ENCODE measurements at places on chromosomes 1 and 21.

GRCh38 chr1:185406006-185406690 is 89.1 kb upstream of the IVNS1ABP start:
- no peak for DNase-seq

- DNase-seq = no peak
Measured at GRCh38 chr1:165907256-165907857, 79.9 kb downstream of the UCK2 start.

- no peak for DNase-seq
Measured at GRCh38 chr21:42662430-42663199, 9.2 kb downstream of the PDE9A start.

- no peak for DNase-seq
Measured at GRCh38 chr1:188906921-188907641, 1570.6 kb downstream of the BRINP3 start.

GRCh38 chr21:42199868-42200463 is 19.0 kb upstream of the ABCG1 start:
- no peak for DNase-seq

- DNase-seq = no peak
Measured at GRCh38 chr1:110190282-110190929, 19.7 kb upstream of the KCNC4 start.

GRCh38 chr1:194013561-194013960 is 827.1 kb upstream of the B3GALT2 start:
- DNase-seq = no peak

- DNase-seq = peak; percentile 3
Measured at GRCh38 chr1:97499667-97500066, 421.2 kb downstream of the DPYD start.

- no peak for DNase-seq
Measured at GRCh38 chr1:232344791-232345399, 285.0 kb downstream of the SIPA1L2 start.

DNA sequence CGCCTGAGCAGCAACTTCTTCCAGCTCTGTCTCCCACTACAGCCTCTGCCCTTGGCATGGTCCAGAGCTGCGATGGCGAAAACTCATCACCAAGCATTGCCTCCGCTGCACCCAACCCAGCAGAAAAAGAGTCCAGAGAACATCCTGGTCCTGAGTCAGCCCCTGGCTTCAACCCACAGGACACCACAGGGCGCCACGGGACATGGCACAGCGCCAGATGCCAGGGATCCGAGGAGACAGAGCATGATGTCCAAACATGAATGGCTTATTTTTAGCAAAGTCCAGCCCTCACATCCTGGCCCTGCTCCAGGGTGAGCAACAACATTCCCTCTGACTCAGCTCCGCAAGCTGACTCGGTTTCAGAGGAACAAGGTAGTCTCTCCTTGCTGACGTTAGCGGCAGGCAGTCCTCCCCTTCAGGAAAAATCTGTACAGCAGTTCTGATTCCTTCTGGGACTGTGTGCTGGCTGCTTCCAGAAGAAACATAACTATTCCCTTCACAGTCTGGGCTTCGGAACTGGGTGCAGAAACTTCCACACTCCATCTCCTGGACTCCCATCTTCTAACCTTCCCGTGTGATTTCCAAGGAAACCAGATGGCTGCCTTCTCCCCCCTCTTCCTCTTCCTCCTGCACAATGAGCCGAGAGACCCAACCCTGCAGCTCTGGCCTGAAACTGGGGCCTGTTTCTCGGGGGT is 131.3 kb downstream of the TOMM20 start:
- peak; percentile 65 for DNase-seq

DNA sequence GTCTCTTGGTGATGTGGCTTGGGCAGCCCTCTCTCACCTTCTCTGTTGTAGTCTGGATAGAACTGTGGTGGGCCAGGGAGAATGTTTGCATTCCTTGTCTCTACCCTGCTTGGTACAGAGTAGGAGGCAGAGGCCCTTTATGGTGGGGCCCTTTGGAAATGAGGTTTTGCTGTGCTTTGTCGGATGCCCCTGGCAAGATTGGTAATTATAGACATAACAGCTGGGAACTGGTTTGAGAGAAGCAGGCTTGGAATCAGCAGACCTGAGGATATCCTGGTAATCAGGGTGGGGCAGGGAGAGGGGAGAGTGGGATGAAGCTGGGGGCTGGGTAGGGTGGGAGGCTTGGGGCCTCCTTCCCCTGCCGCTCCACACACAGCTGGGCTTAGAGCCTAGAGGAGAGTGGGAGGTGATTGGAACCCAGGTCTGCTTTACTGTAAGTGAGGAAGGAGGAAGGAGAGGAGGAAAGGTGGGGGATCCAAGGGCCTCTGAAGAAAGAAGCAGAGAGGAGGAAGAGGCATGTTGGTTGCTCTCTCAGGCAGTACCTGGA is 5.0 kb downstream of the VANGL2 start:
- no peak for DNase-seq

- DNase-seq = no peak
Measured at GRCh38 chr1:54335011-54335754, 71.0 kb downstream of the SSBP3 start.

DNA sequence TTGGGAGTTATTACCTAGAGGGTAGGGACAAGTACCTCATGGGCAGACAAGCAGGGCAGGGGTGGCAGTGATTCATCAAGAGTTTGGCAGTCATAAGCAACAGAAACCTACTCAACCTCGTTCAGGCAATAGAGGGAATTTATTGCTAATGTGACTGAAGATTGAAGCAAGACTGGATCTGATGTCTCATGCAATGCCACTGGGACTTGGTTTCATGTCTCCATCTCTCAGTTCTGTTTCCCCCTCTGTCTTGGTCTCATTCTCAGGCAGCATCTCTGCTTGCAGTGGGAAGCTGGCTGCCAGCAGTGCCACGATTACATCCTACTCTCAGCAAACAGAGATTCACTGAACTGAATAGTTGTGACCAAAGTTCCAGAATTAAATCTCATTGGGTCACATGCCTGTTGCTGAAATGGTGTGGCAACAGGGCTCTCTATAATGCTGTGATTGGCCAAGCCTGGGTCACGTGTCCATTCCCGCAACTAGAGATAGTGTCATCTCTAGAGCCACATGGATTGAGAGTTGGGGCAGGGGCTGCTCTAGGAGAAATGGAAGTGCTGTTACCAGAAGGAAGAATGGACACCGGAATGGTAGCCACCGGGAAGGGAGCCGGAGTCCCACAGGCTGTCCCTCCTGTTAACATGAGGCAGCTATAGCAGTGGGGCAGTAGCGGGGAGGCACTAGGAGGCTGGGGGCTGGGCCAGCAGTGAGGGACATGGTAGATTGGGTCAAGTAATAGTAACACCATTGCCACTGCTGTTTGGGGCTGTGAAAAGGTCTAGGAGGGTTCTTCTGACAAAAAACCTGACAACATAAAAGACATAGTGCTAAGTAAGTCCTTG is 3.9 kb upstream of the CDC42 start:
- DNase-seq = peak; percentile 80

DNA sequence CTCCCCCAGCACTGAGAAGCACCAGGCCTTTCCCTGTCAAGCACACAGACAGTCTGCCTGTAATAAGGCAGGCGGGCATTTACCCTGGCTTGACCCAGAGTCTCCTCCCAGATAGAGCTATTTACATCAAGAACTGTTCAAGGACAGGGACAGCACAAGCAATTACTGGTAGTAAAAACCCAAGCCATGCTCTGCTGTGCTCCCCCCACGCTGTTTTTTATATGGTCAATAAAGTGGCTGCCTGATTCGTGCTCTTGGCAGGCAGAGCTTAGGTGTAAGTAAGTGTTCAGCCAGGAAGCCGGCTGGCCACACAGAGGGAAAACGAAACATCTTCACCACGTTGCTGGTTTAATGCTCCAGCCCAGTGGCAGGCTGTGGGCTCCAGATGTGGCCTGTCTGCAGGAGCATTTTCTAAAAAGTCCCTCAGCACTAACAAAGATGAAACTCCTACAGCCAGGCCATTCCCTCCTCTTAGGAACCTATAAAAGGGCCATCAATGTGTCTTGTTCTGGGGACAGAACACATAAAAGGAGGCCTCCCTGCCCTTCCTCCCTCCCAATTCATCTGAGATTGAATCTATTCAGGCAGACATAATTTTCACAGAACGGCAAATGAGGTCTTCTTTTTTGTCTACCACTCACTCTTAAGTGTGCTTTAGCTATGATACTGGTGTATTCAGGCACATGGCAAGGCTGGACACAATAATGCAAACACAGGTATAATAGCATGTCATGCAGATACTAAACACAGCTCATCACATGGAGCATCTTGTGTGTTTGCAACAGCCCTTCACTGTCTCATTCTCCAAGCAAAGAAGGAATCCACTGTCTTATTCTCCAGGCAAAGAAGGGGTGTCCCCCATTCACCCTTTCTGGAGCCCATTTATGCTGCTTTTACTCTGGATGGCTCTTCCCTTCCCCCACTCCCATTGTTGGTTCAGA is 378.9 kb downstream of the HHAT start:
- DNase-seq = no peak

GRCh38 chr1:235366286-235366685 is 941 bp upstream of the TBCE start:
- DNase-seq = no peak

GRCh38 chr1:163298365-163298764 is 23.4 kb upstream of the NUF2 start:
- DNase-seq = no peak

DNA sequence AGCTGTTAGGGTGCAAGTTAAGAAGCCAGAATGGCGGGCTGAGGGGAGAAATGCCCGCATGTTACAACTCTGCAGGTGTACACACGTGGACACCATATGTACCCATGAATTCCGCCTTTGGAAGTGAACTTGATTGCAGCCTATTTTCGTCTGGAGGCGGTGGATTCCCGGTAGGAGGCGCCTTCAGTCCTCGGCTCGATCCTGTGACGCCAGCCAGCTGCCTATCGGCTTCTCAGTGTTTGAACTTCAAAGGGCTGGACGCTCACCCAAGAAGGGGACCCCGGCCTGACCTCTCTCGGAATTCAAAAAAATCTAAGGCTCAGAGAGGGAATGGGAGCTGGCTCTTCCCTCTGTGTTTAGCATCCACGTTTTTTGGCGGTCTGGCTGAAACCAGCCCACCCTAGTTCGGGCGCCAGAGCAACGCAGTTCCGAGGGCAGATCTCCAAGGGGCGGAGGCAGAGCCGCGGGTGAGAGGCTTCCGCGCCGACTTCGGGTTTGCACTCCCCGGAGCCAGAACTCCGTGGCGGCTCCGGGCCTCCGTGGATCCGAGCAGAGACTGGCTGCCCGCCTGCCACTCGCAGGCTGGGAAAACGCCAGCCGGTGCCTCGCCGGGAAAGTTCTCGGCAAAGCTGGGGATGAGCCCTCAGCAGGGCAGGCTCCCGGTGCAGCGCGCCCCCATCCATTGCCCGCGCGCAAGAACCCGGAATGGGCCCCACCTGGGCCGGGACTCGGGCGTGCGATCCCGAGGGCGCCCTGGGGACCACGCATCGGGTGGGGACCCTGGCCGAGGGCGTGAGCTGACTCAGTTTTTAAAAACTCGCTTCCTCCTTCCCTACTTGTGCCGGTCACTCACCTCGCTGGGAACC is 996 bp upstream of the TMEM51 start:
- peak; percentile 77 for DNase-seq

DNA sequence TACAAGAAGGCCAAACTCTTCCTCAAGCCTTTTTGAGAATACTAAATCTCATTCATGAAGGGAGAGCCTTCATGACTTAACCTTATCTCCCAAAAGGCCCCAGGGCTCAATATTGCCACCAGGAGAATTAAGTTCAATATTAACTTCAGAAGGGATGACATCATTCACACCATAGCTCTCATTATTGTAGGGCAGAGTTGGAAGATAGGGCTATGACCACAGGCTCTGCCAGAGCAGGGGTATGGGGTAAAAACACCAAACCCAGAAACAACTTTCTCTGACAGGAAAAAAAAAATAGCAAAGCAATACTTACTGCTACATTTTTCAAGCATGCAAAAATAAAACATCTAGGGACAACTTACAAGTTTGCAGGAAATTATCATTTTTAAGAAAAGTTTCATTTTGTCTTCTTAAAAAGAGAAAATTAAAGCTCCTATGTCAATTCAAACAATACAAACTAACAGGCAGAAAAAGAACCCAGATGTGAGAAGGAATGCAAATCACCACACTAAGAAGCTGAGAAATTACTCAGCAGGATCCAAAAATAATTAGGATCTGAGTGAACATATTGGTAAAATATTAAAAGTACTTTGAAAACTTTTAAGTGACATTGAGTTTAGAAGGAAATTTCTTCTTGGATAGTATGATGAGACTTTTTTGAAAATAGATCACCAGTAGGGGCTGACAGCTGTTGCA is 1156.5 kb downstream of the NCAM2 start:
- DNase-seq = no peak

DNA sequence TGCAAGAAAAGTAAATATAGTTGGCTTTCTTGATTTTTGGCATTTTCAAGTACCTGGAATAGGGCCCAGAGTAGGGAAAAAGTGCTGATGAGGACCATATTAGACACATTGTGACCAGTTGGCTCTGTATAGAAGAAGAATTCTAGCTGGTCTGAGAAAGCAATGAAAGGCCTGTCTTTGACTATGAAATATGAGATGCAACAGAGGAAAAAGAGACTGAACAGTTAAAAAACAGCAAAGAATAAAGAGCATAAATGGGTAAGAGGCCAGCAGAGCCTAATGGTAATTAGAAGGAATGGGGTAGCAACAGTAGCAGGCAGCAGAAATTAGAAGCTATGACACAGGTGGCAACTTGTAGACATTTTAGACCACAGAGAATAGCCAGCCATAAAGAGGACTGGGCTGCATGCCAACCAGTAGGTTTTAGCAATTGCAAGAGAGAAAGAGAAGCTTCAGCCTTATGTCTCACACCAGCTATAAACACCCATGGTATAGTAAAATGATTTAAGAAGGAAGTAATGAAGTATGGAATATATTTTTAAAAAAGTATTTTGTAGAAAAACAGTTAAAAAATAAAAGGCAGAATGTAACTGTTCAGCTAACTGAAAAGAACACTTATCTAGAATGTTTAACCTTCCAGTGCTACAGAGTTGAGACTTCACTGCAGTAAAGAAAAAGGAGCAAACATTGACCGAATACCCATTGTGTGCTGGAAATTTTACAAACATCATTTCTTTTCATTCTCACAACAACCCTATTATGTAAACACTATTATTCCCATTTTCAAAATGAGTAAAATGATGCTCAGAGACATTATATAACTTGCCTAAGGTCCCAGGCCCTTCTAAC is 114.1 kb downstream of the LHX4 start:
- no peak for DNase-seq
